NCI-H1048 (cell line): ENCODE measurements at places on chromosomes 2 and 18.

- no peak for DNase-seq
Measured at GRCh38 chr2:119772128-119772527, 12.4 kb downstream of the PTPN4 start.

DNA sequence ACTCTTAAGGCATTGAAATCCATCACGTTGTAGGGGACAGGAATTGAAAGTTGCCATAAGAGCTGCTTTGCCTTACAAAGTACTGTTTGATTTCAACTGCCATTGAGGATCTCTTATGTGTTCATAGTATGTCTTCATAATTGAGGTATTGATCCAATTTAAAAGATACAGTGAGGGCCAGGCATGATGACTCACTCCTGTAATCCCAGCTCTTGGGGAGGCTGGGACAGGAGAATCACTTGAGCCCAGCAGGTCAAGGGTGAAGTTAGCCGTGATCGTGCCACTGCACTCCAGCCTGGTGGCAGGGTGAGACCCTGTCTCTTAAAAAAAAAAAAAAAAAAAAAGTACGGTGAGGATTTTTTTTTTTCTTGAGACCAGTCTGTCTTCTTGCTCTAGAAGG, 91.7 kb upstream of the EML6 start:
- DNase-seq: no peak

DNA sequence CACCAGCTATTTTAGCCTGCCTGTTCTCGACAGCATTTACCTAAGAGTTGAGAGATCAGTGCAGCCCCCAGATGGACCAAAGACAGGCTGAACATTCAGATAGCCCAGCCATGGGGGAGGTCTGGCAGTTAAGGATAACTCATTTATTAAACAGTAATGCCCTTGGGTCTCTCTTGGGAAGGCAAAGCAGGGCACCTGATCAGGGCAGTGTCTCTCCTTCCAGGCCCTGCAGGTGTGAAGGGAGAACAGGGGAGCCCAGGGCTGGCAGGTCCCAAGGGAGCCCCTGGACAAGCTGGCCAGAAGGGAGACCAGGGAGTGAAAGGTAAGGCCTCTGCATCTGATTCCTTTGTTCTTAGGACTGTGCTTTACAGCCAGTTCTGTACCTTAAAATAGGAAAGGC, 49.6 kb downstream of the MARCO start:
- no peak for DNase-seq

GRCh38 chr2:102238039-102238756, 51.4 kb downstream of the IL1RL2 start:
- DNase-seq: no peak

GRCh38 chr2:204948024-204948763, 402.9 kb downstream of the PARD3B start:
- peak; percentile 90 for DNase-seq

DNA sequence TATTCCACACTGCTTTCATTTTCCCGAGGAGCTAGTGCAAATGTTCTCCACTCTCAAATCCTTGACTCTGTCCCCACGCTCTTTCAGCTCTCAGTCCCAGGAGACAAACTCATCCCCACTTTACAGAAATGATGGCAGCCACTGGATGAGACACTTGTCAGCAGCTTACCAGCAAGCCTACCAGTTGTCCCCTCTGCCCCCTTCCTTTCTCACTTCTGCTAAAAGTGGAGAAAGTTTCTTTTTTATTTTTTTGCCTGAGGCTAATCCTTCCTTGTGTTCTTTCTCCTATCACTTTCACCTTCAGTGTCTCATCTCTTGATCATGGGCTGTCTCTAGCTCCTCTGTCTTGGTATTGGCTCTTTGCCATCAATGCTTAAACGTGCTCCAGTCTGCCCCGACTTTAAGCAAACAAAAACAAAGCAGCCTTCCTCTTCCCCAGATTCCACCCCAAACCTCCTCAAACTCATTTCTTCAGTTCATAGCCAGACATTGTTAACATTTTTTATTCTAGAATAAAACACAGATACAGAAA, 64.5 kb downstream of the TTC32 start:
- DNase-seq: no peak

GRCh38 chr2:171814883-171815282, 79.2 kb downstream of the SLC25A12 start:
- DNase-seq: no peak

- DNase-seq: peak; percentile 19
Measured at GRCh38 chr2:211881449-211881848, 657.2 kb downstream of the ERBB4 start.

DNA sequence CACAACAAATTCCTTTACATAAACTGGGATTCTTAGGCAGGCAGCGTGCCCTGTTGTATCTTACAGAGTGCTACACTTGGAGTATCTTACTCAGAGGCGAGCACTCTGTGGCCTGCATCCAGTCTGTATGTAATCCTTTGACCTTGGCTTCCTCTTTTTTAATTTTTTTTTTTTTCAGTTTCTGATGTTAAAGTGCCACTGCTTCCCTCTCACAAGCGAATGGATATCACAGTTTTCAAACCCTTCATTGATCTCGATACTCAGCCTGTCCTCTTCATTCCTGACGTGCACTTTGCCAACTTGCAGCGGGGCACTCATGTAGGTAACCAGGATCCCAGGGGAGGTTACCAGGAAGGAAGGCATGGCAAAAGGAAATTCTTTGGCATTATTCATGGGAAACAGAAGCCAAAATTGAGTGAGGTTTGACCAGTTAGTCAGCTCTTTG, 40.4 kb downstream of the GRHL1 start:
- no peak for DNase-seq

- no peak for DNase-seq
Measured at GRCh38 chr2:124318913-124319312, 293.8 kb downstream of the CNTNAP5 start.

- DNase-seq: no peak
Measured at GRCh38 chr18:36179562-36180355, 7.5 kb upstream of the MOCOS start.

DNA sequence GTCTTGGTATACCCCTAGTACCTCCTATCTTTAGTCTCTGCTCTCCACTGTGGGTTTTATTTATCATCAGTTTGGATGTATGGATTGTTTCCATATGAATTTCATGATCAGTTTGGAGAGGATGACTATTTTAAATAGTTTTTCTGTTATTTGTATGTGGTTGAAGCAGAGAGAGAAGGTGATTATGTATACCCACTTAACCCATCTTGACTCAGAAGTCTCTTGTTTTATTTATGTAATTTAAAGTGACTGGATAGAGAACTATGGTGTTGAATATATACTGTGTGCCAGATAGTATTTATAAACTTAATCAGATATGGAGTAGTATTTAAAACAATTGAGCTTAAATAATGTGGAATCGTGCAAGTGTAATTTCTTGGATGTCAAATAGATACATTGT, 39.9 kb downstream of the SMAD4 start:
- no peak for DNase-seq

- DNase-seq: no peak
Measured at GRCh38 chr2:11554399-11554716, 20.5 kb downstream of the GREB1 start.

DNA sequence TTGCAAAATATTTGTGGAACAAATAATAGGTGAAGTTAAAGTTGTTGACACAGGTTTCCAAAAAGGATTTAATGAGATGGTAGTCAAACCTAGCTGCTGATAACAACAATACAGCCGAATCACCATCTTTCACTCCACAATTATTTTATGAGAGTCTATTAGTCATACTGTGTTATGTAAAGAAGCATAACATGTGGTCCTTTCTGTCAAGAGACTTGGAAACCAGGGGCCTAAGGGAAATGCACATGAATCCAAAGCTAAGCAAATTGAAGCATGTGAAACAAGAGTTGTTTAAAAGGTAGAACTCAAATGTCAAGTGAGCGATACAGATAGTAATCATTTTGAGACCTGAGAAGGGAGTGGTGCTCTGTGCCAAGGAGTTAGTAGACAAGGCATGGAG, 16.0 kb downstream of the CD28 start:
- no peak for DNase-seq

DNA sequence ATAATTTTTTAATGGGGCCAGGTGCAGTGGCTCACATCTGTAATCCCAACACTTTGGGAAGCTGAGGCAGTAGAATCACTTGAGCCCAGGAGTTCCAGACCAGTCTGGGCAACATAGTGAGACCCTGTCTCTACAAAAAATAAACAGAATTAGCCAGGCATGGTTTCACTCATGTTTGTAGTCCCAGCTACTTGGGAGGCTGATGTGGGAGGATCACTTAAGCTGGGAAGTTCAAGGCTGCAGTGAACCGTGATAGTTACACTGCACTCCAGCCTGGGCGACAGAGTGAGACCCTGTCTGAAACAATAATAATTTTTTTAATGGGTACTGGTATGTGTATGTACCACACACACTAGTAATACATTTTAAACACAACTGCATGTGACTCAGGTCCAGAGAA, 2.4 kb downstream of the ARL6IP6 start:
- no peak for DNase-seq

- no peak for DNase-seq
Measured at GRCh38 chr2:64748561-64748960, 94.8 kb upstream of the SERTAD2 start.

GRCh38 chr2:188668017-188668680, 306.0 kb upstream of the COL3A1 start:
- no peak for DNase-seq

DNA sequence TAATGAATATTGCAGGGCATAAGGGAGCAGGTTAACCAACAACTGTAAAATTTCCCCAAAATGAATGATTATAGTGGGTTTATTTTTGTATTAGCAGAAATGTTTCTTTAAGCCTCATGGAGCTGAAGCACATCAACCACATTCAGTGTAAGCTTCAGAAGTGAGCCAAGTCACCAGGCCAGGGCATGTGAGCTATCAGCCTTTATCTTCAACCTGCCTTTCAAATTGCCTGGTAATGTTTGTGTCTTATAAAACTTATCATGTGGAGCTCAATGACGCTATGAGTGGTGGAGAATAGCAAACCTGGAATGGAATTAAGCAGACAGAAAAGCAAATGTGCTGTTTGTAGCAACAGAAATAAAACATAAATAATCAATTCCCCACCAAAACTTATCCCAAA, 1068.4 kb downstream of the LRP1B start:
- no peak for DNase-seq

- DNase-seq: no peak
Measured at GRCh38 chr2:48345176-48345575, 184.8 kb upstream of the STON1 start.

DNA sequence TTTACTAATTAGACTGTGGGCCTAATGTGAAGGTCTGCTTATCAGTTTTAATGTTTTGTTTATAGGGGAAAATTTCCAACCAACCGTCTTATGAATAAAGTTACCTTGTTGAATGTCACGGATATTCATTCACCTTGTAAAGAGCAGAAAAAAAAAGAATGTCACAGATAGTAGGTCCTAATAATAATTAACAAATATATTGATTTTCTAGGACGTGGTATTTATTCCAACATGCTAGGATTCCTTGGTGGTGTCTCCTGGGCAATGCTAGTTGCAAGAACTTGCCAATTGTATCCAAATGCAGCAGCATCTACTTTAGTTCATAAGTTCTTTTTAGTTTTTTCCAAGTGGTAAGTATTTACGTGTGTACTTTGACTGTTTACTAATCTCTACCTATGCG, 23.4 kb downstream of the PAPOLG start:
- no peak for DNase-seq

DNA sequence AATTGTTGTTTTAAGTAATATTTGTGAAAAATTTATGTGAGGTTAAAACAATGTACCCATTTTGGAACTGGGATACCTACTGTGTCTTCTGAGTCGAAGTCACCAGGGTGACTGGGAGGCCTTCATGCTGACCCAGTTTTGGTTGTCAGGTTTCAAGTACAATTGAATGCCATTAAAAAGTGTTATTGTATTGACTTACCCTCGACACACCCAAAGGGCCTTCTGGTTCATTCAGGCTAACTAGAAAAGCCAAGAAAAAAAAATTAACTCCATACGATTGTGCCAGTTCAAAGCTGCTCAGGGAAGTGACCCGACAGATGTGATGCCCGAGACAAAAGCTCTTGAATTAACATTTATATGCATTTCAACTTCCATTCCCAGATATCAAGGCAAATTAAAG, 190.0 kb downstream of the ST6GAL2 start:
- DNase-seq: no peak

DNA sequence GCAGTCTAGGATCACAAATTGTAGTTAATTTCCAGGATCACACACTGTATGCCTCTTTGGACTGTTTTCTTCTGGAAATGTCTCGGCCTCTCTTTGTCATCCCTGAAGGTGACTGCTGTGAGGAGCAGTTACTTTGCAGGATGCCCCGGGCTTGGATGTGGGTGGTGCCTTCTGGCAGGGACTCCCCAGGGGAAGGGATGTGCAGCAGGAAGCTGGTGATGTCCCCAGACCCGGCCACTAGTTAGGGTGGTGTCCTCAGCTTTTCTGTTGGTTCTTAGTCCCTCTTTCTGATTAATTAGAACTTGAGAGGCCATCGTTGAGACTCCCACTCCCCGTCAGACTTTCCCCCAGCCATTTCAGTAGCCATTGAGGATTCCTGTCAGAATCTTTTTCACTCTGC, 286.6 kb upstream of the HDAC4 start:
- DNase-seq: no peak

- no peak for DNase-seq
Measured at GRCh38 chr2:231047923-231048915, 8.4 kb upstream of the PSMD1 start.

GRCh38 chr2:184599054-184599871, 934 bp downstream of the ZNF804A start:
- DNase-seq: no peak

DNA sequence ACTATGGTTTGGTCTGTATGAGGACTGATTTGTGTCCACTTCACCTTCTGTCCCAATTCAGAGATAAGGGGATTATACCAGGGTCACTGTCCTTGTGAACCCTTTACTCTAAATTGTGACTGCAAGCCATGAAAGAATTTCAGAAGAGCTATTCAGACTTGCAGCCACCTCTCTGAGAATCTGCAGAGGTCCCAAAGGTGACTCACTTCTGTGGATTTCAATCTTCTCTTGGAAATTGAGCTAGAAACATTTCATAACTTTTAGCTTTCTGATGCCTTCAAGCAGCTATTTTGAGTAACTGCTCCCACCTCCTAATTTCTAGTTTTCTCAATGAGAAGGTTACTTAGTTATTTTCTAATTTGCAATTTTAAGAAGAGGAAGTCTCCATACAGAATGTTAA, 1242.4 kb upstream of the ACVR2A start:
- DNase-seq: no peak
